ENCODE measurements at places on chromosomes 16 and 17.

DNA sequence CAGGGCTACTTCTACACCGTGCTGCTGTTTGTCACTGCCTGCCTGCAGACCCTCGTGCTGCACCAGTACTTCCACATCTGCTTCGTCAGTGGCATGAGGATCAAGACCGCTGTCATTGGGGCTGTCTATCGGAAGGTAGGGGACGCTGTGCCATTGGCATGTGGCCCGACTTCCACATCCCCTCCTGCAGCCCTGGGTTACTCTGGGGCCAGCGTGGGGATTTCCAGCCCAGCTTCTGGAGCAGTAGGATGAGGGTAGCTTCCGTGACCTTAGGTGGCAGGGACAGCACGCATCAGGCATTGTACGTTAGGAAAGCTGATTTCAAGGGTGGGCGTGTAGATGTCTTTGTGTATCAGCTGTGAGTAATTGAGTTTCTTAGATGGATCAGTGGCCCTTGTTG, 96.5 kb downstream of the ABCC1 start:
- no peak for DNase-seq

- DNase-seq: no peak
These were observed 280.8 kb upstream of the TBX2 start for GRCh38 chr17:61118871-61119270.

DNA sequence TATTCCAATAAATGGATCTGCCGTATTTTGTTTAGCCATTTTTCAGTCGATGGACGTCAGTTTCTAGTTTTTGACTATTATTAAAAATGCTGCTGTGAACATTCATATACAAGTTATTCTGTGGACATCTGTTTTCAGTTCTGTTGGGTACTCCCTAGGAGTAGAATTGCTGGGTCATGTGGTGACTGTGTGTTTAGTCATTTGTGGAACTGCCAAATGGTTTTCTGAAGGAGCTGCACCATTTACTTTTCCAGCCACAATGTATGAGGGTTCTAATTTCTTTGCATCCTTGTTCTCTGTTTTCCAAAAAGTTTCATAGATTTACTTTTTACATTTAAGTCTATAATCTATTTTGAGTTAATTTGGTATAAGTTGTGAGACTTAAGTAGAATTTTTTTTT, 29.5 kb downstream of the CYLD start:
- DNase-seq: no peak

DNA sequence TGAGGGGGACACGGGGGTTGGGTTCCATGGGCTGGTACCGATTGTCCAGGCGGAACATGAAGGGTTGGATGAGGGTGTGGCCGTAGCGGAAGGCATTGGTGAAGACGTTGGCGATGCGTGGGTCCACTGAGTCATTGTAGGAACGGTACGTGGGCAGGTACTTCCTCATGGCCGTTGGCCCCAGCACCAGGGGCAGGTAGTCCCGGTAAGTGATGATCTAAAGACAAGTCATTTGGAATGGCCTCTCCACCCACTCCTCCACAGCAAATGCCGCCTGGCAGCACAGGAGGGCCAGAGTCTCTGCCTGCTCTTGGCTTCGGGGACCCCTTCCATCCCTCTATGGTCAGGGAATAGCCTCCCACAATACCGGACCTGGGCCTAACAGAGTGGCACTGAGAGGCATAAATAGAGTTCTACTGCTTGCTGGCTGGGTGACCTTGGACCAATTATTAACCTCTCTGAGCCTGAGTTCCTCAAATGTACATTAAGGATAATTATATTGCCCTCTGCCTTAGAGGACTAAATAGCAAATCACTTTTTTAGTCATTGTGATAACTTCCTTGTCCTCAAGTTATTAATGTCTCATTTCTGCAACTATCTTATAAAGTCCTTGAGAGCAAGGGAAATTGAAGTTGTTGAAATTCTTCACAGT, 7.2 kb downstream of the MPO start:
- no peak for DNase-seq

- no peak for DNase-seq
These were observed 23.5 kb downstream of the TADA2A start for GRCh38 chr17:37430051-37430627.

DNA sequence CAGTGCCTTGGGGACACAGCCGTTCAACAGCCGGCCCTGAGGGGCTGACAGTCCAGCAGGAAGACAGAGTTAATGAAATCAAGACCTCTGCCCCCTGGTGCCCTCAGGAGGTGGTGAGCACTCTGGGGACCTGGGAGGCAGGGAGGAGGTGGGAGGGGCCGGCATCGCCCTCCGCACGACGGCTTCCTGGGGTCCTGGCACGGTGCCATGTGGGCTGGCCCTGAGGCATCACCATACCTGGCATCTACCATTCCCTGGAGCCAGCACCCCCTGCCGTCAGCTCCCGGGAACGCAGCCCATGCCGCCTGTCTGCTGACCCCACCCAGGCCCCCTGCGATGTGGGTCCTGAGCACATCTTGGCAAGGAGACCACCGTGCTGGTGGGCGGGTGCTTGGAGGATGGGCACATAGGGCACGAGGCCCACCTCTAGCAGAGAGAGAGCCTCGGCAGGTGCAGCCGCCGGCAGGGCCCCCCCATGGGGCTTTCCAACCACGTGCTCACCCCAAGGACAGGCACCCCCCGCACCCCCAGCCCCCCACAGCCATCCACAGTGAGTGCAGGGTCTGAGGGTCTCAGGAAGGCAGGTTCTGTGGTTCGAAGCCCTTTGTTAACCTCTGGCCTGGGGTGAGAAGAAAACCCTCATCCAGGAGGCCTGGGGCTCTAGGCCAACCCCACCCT, 52.5 kb downstream of the ZFPM1 start:
- peak; percentile 91 for DNase-seq

GRCh38 chr16:82384017-82384416, 214.0 kb upstream of the MPHOSPH6 start:
- DNase-seq: no peak

GRCh38 chr16:86334079-86334635, 176.2 kb upstream of the FOXF1 start:
- DNase-seq: no peak

DNA sequence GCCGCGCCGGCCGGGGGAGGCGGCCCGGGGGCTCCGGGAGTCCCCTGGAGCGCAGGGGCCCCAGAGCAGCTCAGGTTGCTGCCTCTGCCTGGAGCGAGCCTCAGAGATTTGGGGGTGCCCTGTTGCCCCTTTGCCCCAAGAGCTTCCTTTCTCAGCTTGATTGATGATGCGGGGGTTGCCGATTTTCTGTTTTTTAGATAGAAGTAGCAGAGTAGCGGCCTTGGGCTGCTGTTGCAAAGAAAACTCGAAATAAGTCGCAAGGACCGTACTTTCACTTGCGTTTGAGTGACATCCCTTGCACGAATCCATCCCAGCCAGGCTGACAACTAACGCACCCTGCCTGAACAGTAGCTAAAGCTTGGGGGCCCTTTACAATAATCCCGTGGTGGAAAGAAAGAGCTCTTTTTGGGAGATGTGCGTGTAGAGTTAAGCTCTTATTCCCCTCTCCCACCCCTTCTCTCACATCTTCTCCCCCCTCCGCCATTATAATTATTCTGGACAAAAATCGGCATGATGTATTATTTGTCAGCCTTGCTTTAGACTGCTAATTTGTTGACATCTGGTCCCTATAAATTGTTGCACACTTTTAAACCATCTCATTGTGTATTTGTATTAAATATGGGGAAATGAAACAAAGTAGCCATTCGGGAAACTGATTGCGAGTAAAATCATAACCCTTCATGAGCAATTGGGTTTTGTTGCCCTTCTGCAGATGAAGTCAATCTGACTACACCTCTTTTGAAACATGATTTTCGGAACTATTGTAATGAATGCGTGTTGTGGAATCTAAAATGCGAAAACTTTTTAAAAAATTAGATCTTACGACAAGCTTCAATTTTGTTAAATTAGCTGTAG, 873 bp downstream of the USP10 start:
- DNase-seq: peak; percentile 14

- DNase-seq: no peak
These were observed 45.8 kb downstream of the RND2 start for GRCh38 chr17:43070872-43071271.

GRCh38 chr16:27239906-27240655, 28.5 kb downstream of the NSMCE1 start:
- DNase-seq: no peak

GRCh38 chr16:58651965-58652348, 22.3 kb upstream of the CNOT1 start:
- no peak for DNase-seq

GRCh38 chr17:37405955-37406634, 541 bp downstream of the ACACA start:
- no peak for DNase-seq

DNA sequence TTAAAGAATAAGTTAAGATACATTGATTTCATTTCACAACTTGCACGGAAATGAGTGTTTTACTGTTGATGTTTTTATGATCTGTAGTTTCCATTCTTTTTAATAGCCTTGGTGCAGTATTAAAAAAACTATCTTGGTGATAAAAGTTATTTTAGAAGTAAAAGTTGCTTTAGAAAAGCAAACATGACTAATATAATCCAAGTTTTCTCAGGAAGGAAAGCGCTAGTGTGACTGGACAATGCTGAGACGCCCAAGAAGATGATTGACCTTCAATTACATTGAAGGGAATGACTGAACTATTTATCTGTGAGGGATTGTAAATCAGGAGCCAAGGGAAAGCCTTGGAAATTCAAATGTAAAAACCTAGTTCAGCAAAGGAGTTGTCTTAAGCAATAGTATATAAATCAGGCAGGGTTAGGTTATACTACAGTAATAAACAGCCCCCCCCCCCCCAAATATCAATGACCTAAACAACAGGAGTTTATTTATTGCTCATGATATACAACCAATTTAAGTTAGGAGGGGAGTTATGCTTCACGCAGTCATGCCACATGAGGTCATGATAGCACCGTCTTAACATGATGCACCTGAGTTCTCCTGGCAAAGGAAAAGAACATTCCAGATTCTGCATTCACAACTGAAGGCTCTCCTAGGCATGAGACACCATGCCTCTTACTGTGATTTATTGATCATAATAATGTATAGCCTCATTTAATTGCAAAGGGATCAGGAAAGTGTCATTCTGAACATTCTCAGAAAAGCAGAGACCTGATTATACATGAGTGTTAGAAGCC, 443.8 kb downstream of the CDH13 start:
- DNase-seq: no peak

GRCh38 chr17:19551165-19551564, 17.5 kb downstream of the SLC47A1 start:
- no peak for DNase-seq

DNA sequence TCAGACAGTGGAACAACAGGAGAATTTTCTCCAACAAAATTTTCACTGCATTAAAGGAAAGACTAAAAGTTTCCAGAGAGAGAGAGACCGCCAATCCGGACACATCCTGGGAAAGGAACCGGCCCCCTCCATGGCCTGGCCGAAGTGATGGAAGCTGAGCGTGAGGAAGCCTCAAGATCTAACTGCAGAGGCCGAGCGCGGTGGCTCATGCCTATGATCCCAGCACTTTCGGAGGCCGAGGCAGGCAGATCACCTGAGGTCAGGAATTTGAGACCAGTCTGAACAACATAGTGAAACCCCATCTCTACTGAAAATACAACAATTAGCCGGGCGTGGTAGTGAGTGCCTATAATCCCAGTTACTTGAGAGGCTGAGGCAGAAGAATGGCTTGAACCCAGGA, 3.9 kb downstream of the CTRB2 start:
- DNase-seq: no peak

DNA sequence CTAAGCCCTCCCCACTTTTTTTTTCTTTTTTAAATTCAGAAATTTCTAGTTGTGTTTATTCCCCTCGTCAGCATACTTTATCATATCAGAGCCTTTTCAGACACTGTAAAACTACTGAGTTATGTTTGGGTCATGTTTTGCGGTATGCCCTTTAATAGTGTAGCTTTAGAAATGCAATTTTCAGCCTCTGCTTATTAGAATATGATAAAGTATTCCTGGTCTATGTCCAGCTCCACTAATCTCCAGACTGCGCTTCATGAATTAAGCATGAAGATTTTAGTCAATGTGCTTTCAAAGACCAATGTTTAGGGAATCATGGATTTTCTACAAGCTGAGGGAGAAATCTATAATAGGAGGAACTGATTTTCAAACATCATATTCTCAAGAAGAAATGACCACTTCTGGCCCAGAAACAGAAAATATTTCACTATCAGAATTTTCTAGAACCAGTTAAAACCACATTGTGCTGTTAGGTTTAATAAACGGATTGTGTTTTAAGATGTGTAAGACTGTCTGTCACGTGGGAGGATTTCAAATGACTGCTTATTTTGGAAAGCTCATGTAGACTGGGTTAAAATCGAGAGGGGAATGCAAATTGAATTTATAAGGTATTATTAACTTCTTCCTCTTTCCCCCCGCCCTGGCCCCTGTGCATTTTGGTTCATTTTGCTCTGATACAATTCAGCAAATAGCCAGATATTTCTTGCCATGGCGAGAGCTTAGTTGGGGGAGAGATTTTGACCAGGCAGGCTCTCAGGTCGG, 498.5 kb downstream of the WWOX start:
- DNase-seq: no peak

GRCh38 chr16:56352351-56353053, 72.8 kb downstream of the AMFR start:
- DNase-seq: no peak

DNA sequence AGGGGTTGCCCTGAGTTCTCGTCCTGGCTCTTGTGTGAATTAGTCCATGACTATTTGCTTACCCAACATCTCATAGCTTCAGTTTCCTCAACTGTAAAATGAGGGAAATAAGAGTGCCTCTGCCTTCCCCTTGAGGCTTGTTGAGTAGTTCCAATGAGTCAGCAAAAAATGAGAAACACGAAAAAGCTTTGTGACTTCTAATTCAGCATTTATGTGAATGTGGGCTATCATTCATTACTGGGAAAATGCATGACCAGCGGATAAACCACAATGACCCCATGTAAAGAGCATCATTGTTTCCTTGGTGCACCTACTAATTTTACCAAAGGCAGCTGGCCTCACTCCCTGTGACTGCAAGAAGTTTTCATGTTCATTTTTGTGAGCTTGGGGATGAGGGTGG, 374.6 kb upstream of the HSBP1 start:
- DNase-seq: no peak

Data from SHP77 (cell line).